Lung (tissue), 17 donors: ENCODE measurements at places on chromosomes 13 and 19. TPM values are rescaled to one million over a fixed set of nuclear protein-coding genes. Genes with fewer than 3 reads are reported as not detected.

- H3K27me3 ChIP-seq: peaks cover 16% of the 10 kb centered on the region
- no peak overlapping the region for H3K4me3 ChIP-seq
- no peak overlapping the region for H3K27ac ChIP-seq
- H3K36me3 ChIP-seq: no peaks in the 10 kb centered on the region
- peak; percentile 17 for DNase-seq
- no peaks in the 10 kb centered on the region for H3K4me1 ChIP-seq
Measured at GRCh38 chr13:20945952-20946383, 43.4 kb upstream of the XPO4 start.

The ELL gene
- 17.5 TPM for total RNA-seq

GRCh38 chr13:26920614-26921355 is 160.2 kb upstream of the GPR12 start:
- no peaks in the 10 kb centered on the region for H3K27me3 ChIP-seq
- no peak for DNase-seq
- no peak overlapping the region for H3K4me3 ChIP-seq
- H3K36me3 ChIP-seq: no peaks in the 10 kb centered on the region

The PCP2 gene
- 0.60 TPM for total RNA-seq

GRCh38 chr19:35222373-35223015 is 6.0 kb downstream of the FAM187B start:
- H3K27ac ChIP-seq: no peak overlapping the region
- H3K4me3 ChIP-seq: no peak overlapping the region
- H3K27me3 ChIP-seq: no peaks in the 10 kb centered on the region
- no peaks in the 10 kb centered on the region for H3K36me3 ChIP-seq
- H3K4me1 ChIP-seq: no peaks in the 10 kb centered on the region
- DNase-seq: no peak

- no peaks in the 10 kb centered on the region for H3K27me3 ChIP-seq
- H3K27ac ChIP-seq: no peak overlapping the region
- H3K4me3 ChIP-seq: no peak overlapping the region
- H3K36me3 ChIP-seq: no peaks in the 10 kb centered on the region
- no peak for DNase-seq
- no peaks in the 10 kb centered on the region for H3K4me1 ChIP-seq
Measured at GRCh38 chr13:34037636-34038540, 219.9 kb downstream of the RFC3 start.

GRCh38 chr13:93881411-93881810 is 598.1 kb downstream of the DCT start:
- H3K27me3 ChIP-seq: no peaks in the 10 kb centered on the region
- no peak overlapping the region for H3K27ac ChIP-seq
- H3K4me1 ChIP-seq: no peaks in the 10 kb centered on the region
- H3K4me3 ChIP-seq: no peak overlapping the region

GRCh38 chr19:30362156-30362754 is 9.9 kb upstream of the ZNF536 start:
- H3K36me3 ChIP-seq: no peaks in the 10 kb centered on the region
- no peaks in the 10 kb centered on the region for H3K4me1 ChIP-seq
- H3K4me3 ChIP-seq: no peak overlapping the region
- no peak for DNase-seq

GRCh38 chr13:51589793-51590192 is 5.5 kb downstream of the WDFY2 start:
- H3K36me3 ChIP-seq: no peaks in the 10 kb centered on the region
- no peaks in the 10 kb centered on the region for H3K27me3 ChIP-seq
- peak overlapping the region; percentile 9 for H3K27ac ChIP-seq
- peaks cover 9% of the 10 kb centered on the region for H3K4me1 ChIP-seq

DNA sequence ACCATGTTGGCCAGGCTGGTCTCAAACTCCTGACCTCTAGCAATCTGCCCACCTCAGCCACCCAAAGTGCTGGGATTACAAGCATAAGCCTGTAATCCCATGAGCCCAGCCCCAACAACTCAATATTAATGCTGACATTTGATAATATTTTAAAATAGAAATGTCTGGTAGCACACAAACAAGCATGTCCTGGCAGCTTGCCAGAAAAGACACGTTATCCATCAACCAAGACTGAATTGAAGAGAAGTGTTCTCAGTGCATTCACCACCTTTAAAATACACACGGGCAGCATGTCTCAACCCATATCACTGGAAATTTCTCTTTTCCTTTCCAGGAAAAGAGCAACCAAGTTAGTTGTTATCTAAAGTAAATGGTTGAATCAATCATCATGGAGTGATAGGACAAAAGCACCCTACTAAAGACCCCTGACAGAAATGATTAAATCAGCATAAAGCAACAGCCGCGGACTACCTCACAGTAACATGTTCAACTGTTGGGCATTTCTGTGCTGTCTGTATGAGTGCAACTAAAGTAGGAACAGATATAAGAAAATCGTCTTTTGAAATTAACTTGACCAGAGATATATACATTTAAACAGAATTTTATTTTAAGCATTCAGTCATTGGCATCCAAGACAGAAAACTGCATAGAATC is 25.0 kb downstream of the LHFPL6 start:
- H3K4me1 ChIP-seq: peaks cover 4% of the 10 kb centered on the region
- no peaks in the 10 kb centered on the region for H3K36me3 ChIP-seq
- DNase-seq: peak; percentile 57
- no peak overlapping the region for H3K4me3 ChIP-seq
- no peaks in the 10 kb centered on the region for H3K27me3 ChIP-seq
- H3K27ac ChIP-seq: no peak overlapping the region

The IGFL3 gene
- total RNA-seq: not detected

- H3K4me1 ChIP-seq: peaks cover 14% of the 10 kb centered on the region
- no peaks in the 10 kb centered on the region for H3K27me3 ChIP-seq
- no peak for DNase-seq
- H3K4me3 ChIP-seq: no peak overlapping the region
- peak overlapping the region; percentile 44 for H3K27ac ChIP-seq
Measured at GRCh38 chr13:46598140-46598819, 45.3 kb downstream of the LRCH1 start.

GRCh38 chr13:27450921-27451471 is 632 bp upstream of the MTIF3 start:
- H3K27me3 ChIP-seq: no peaks in the 10 kb centered on the region
- peaks cover 14% of the 10 kb centered on the region for H3K4me1 ChIP-seq
- peak overlapping the region; percentile 100 for H3K27ac ChIP-seq

DNA sequence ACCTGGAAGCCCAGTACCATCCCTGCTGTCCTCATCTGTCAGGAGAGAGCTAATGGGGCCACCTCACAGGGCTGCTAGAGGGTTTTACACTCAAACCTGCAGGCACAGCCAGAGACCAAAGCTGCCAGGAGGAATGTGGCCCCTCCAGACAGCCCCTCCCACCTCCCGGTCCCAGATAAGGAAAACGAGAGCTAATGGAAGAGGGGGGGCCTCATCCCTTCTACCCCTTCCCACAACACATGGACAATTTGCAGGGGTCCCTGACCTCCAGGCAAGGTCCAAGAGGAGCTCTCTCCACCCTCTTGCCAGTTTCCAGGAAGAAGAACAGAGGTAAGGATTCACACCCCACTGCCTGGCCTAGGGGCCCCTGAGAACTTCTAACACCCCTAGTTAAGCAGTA is 1.6 kb upstream of the PEPD start:
- no peak overlapping the region for H3K4me3 ChIP-seq
- no peak for DNase-seq
- peaks cover 9% of the 10 kb centered on the region for H3K4me1 ChIP-seq
- no peaks in the 10 kb centered on the region for H3K36me3 ChIP-seq
- no peaks in the 10 kb centered on the region for H3K27me3 ChIP-seq

DNA sequence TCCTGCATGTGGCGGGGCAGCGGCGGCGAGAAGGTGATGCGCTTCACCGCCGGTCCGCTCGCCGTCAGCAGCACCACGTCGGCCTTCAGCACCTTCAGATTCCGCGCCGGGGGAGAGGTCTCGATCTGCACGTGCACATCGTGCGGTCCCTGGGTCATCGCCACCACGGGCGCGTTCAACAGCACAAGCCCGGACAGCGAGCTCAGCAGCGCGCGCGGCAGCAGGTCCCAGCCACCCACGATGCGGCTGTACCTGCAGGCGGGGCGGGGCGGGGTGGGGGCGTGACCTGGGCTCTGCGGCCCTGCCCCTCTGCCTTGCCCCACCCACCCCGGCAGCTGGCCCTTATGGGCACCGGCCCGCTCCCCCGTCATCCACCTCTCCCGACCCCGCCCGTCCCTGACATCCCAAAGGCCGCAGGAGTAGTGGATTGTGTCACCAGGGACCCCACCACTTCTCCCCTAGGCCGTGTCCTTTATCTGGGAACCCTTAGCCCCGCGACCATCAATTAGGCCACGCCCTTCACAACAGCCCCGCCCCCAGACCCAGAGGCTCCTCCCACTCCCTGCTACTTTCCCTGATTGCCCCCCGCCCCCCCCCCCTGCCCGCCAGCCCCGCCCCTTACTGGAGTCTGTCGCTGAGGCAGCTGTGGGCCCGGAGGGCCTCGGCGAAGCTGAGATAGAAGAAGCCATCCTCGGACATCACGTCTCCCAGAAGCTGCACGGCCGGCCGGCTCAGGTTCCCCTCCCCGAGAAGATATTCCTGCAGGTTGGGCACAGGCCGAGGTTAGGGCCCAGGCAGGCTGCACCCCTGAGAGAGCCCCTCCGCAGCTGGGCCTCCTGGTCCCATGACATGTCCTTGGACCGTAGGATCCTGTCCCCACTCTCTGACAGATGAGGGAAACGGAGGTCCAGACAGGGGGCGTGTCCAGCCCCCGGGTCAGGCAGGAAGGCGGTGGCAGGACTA is 6.1 kb downstream of the IL4I1 start:
- no peak overlapping the region for H3K4me3 ChIP-seq
- H3K27me3 ChIP-seq: no peaks in the 10 kb centered on the region
- DNase-seq: no peak
- H3K4me1 ChIP-seq: peaks cover 11% of the 10 kb centered on the region

GRCh38 chr19:54014920-54015560 is 23.6 kb downstream of the CACNG6 start:
- peaks cover 2% of the 10 kb centered on the region for H3K27me3 ChIP-seq
- H3K27ac ChIP-seq: no peak overlapping the region
- H3K36me3 ChIP-seq: no peaks in the 10 kb centered on the region
- no peaks in the 10 kb centered on the region for H3K4me1 ChIP-seq
- no peak overlapping the region for H3K4me3 ChIP-seq

The ODAD3 gene
- 9.8 TPM for total RNA-seq

The GPR4 gene
- 11.0 TPM for total RNA-seq

The C1QTNF9 gene
- not detected for total RNA-seq

GRCh38 chr19:45352062-45352461 is 11.5 kb downstream of the KLC3 start:
- peaks cover 4% of the 10 kb centered on the region for H3K27me3 ChIP-seq
- peaks cover 3% of the 10 kb centered on the region for H3K36me3 ChIP-seq
- H3K4me3 ChIP-seq: no peak overlapping the region
- no peaks in the 10 kb centered on the region for H3K4me1 ChIP-seq

DNA sequence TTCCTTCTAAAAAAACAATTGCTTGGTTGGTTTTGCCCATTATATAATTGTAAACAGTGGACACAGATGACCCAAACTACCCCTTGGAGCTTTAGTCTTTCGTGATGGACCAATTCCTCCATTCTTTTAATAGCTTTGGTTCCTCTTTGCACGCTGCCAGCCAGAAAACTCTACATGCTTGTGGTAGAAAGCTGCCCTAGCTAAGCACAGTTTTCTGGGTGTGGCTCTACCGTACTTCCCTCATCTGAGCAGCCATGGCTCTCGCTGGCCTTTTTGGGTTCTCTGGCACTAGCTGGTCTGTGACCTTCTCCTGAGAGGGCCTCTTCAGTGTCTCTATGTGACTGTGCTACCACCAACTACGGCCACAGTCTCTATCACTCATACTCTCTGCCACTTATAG is 29.9 kb upstream of the CEBPA start:
- H3K4me1 ChIP-seq: no peaks in the 10 kb centered on the region
- H3K27ac ChIP-seq: no peak overlapping the region
- DNase-seq: no peak
- no peak overlapping the region for H3K4me3 ChIP-seq
- H3K27me3 ChIP-seq: no peaks in the 10 kb centered on the region
- no peaks in the 10 kb centered on the region for H3K36me3 ChIP-seq

DNA sequence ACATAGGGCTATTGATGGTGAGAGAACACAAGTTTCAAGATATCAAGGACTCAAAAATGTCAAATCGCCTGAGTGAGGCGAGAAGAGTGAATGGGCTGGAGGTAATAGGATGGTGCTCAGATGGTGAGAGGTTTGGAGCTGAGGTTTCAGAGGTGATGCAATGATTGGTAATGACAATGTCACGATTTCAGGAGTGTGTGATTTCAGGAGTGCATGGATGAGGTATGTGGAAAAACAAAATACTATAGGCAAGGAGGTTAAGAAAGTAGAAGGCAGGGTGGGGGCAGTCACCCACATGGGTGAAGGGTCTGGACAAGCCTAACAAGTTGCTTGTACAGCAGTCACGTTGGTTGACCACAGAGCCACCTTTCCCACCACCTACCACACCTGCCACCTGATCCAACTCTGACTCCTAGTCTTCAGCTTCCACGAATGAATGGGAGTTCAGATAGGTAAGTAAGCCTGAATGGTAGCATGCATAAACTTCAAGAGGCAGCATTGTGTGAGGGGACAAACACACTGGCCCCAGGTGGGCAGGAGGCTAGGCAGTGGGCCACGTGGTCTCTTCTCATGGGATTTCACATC is 71.5 kb downstream of the RUBCNL start:
- H3K27ac ChIP-seq: no peak overlapping the region
- H3K4me1 ChIP-seq: no peaks in the 10 kb centered on the region
- H3K27me3 ChIP-seq: no peaks in the 10 kb centered on the region
- H3K4me3 ChIP-seq: no peak overlapping the region
- no peaks in the 10 kb centered on the region for H3K36me3 ChIP-seq

- no peak overlapping the region for H3K4me3 ChIP-seq
- no peak for DNase-seq
- H3K36me3 ChIP-seq: peaks cover 5% of the 10 kb centered on the region
Measured at GRCh38 chr13:73767191-73767741, 366.9 kb downstream of the KLF12 start.

GRCh38 chr13:20446405-20446804 is 79.3 kb downstream of the CRYL1 start:
- H3K27me3 ChIP-seq: no peaks in the 10 kb centered on the region
- no peak overlapping the region for H3K4me3 ChIP-seq
- H3K36me3 ChIP-seq: no peaks in the 10 kb centered on the region
- H3K27ac ChIP-seq: no peak overlapping the region
